ENCODE measurements at places on chromosomes 11 and 22.

GRCh38 chr11:120398132-120398531 is 61.9 kb downstream of the ARHGEF12 start:
- DNase-seq = no peak

GRCh38 chr11:99548264-99548663 is 527.5 kb downstream of the CNTN5 start:
- DNase-seq = no peak

- peak; percentile 19 for DNase-seq
These were observed 10.8 kb downstream of the YPEL4 start for GRCh38 chr11:57638811-57639320.

- DNase-seq = no peak
These were observed 98.8 kb downstream of the PKNOX2 start for GRCh38 chr11:125263268-125263790.

GRCh38 chr11:281486-282161 is 3.4 kb downstream of the NLRP6 start:
- no peak for DNase-seq

GRCh38 chr22:37639070-37639760 is at the start of gene SH3BP1:
Gene SH3BP1, plus strand, starts transcription at chr22:37639669. Its CDS starts 119 bp downstream, at chr22:37639788.
- peak; percentile 73 for DNase-seq

Data from CD4-positive, CD25-positive, alpha-beta regulatory T cell (primary cell).